ENCODE measurements at places on chromosomes 11 and 22.

DNA sequence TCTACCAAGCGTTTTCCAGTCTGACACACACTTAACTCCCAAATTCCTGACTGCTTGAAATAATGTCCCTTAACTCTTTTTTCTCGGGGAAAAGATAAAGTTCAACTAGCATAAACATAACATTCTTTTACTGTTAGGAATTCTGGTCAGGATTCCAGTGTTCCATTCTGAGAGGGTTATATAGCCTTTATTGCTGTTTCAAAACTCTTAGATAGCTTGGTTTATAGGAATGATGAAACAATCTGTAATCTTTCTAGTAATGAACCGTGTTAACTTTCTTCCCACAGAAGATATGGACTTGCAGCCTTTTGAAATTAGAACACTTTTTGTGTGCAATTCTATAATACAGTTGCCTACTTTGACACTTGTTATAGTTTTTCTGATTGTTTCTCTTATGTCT, 8.6 kb downstream of the REXO2 start:
- no peak for DNase-seq

- no peak for DNase-seq
These were observed 88.3 kb upstream of the PRDM11 start for GRCh38 chr11:45057938-45058646.

- DNase-seq, result no peak
These were observed 1.3 kb downstream of the B3GAT1 start for GRCh38 chr11:134410766-134411165.

DNA sequence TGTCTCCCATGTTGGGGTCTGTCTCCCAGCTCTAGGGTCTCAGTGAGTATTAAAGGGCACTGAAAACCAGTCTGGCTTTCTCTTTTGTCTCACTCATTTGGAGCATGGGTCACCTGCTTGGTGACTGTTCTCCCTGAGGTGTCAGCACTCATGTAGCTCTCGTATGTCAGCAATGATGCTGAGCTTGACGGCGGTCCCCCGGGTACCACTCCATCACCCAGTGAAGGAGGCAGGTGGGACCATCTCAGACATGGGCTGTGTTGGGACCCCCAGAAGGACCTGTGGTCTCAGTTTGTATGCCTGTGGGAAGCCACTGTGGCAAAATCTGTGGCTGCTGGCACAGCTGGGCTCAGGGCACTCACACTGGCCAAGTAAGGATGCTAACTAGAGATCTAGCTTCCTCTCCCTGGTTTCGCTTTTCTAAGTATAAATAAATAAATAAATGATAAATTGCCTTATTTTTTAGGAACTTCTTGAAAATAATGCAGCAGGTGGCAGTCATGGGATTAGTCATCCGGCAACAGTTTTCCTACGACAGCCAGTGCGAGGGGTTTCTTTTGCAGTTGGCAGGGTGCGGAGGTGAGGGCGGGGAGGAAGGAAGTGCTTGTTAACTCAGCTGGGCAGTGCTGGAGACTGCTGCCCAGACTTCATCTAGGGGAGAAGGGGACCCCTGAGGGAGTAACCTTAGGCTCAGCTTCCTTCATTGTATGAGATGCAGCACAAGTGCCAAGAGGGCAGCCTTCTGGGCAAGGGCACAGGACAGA, 48.8 kb downstream of the OSBP2 start:
- DNase-seq, result no peak

GRCh38 chr11:17026487-17027082, 12.4 kb upstream of the PLEKHA7 start:
- no peak for DNase-seq
